ENCODE measurements at places on chromosomes 4 and X.
A peak's percentile ranks its signal among the peaks of the same experiment; 100 is the strongest.

DNA sequence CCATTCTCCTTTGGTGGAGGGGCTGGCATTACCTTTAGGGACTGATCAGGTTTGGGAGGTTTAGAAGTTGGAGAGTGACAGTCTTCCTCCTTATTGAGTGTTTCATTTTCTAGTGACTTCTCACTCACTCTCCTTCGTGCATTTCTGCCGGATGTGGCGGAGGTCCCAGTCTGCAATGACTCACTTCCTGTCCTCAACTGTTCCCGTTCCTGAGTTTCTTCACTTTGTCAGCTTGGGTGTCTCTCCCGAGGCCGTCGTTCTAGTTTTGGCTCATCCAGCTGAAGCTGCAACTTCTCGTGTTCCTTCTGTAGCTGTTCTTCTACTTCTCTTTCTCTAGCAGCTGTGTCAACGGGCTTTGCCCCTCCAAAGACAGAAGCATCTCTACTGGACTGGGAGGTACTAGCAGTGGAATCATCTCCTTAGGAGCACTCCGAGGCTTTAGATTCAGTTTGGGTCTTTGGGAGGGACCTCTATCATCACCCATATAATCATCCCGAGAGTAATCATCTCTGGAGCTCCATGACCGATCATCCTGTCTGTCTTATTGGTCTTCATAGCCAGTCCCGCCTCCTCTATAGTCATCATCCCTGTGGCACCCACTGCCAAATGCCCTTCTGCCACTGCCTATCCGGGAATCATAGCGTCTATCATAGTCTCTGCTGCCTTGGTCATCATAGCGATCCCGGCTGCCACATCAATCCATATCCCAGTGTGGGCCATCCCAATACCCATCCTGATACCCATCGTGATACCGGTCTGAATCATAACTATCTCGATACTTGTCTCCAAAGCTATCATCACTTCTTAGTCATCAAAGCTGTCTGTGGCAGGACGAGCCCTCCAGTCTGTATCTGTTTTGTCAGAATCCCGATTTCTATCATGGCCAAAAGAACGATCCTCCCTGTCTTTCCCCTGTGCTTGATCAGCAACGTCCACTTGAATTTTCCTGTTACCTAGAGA, 35.3 kb upstream of the VSIG4 start:
- peak; percentile 14 for DNase-seq

DNA sequence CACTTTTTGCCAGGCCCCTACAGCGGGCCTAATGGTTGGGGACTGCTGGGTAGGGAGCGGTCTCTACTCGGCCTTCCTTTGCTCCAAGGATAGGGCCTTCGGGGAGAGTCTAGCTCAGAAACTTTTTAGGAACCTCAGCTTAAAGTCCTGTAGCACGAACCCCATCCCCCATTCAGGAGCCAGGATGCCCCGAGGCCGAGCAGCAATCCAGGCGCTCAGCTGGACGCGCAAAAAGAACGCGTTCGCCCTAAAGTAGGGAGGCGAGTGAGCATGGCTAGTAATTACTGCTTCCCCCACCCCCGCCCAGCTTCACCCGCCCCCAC, 9.7 kb downstream of the POU4F2 start:
- DNase-seq, result no peak

- no peak for DNase-seq
Measured at GRCh38 chr4:84470204-84470785, 28.8 kb downstream of the NKX6-1 start.

- DNase-seq, result no peak
Measured at GRCh38 chr4:138256608-138257007, 14.5 kb upstream of the SLC7A11 start.

DNA sequence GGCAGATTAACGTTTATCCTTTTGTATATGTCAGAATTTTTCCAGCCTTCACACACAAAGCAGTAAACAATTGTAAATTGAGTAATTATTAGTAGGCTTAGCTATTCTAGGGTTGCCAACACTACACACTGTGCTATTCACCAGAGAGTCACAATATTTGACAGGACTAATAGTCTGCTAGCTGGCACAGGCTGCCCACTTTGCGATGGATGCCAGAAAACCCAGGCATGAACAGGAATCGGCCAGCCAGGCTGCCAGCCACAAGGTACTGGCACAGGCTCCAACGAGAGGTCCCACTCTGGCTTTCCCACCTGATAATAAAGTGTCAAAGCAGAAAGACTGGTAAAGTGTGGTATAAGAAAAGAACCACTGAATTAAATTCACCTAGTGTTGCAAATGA, 94.8 kb downstream of the TET2 start:
- no peak for DNase-seq

DNA sequence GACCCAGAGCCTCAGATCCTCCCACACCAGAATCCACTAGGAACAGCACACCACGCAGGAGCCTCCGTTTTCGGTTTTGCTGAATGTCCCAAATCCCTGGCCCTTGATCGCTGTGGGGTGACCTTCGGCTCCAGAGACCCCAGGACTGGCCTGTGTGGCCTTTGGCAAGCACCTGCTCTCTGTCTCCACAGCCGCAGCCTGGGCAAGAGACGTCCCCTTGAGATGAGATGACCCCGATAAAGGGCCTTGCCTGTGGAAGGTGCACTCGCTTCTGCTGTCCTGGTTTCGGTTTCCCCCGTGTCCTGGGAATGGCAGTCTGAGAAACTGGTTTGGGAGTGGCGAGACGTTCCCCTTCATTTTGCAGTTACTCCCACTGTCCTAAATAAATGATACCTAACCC, 9.6 kb downstream of the PSAPL1 start:
- no peak for DNase-seq

GRCh38 chrX:129360175-129360574, 163.1 kb downstream of the SMARCA1 start:
- DNase-seq, result peak; percentile 6

DNA sequence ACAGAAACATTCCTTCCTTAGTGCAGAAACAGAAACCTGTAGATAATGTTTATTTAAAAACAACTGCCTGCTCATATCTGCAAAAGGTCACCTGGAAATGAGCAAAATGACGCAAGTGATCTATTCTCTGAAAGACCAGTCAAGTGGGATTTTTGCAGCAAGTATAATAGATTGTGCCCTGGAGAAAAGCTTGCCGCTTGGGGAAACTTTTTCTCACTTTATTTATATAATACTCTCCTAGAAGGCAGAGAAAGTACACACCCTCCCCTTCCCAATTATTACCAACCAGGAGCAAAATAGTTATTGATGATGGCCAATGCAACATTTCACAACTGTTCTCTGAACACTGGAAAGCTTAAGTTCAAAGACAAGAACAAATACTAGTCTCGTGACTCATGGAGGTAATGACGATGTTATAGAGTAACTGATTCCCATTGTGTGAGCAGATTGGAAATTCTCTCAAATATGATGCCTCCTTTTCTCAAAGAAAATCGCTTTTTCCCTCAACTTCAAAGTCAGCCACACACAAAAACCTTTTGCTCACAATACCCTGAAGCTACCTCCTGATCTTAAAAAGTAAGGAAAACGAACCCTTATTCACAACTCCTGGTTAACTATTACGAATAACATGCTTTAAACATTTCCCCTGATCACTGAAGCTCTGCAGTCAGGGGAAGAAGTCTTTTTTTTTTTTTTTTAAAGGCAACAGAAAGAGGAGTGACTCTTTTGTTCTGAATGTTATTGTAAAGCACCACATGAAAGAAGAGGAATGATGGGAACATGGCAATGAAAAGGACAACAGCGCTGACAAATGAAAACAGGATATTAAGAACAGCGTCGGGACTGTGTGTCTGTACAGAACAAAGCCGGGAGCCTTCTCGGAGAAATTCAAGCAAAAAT, 41.0 kb downstream of the MID1 start:
- DNase-seq, result no peak

- DNase-seq, result no peak
Measured at GRCh38 chr4:113591982-113592381, 169.6 kb downstream of the CAMK2D start.

GRCh38 chr4:131304686-131305085, 1844.4 kb upstream of the PCDH10 start:
- DNase-seq, result no peak

DNA sequence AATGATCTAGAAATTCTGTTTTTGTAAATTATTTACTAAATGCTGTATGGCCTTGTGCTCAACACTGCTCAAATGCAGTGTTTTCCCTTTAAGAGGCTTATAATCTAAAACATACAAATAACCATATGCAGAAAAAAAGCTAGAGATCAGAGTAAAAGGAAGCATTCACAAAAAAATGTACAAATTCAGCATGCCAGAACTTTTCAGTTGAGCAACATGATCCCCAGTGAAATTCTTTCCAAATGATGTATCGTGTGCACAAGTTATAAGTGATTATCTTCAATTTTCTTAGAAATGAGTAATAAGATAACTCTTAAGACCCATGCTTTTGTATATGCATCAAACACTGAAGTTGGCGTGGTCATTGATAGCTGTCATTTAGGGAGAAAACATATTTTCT, 5.0 kb downstream of the GPC3 start:
- no peak for DNase-seq

DNA sequence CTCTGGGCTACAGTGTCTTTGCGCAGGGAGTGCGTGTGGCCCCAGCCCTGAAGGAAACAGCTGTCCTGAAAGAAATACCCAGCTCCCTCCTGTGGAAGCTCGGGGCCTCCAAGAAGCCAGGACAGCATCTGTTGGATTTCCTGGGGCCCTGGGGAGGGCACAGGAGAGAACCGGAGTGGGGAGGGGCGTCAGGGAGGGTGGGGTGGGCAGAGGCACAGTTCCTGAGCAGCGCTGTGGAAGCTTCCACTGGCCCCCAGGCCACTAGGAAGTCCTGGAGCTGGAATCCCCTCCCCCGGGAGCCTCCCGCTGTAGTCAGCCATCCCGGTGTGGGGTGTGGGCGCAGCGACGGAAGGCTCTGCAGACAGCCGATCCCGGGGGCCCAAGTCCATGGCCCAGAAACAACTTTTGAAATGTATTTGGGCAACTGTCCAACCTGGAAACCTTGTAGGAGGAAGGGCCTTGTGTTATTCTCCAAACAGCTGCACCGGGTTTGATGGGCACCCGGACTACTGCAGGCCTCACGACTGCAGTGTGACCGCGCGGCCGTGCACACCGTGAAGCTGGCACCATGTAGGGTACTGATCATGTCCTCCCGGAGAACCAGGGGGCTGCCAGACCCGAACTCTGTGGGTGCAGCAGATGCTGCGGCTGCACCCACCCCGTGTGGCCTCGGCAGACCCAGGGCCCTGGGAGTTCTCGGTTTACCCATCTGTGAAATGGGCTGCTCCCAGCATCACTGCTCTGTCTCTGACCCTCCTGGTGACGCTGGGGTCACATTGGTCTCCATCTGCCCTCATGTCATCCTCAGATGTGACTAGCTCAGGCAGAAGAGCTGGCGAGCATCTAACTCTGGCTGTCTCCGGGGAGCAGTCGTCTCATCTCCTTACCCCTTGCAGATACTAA, 68.5 kb upstream of the HMX1 start:
- no peak for DNase-seq

GRCh38 chr4:3851881-3852280, 85.7 kb downstream of the ADRA2C start:
- DNase-seq, result no peak

GRCh38 chr4:156194896-156195295, 241.2 kb upstream of the CTSO start:
- no peak for DNase-seq

DNA sequence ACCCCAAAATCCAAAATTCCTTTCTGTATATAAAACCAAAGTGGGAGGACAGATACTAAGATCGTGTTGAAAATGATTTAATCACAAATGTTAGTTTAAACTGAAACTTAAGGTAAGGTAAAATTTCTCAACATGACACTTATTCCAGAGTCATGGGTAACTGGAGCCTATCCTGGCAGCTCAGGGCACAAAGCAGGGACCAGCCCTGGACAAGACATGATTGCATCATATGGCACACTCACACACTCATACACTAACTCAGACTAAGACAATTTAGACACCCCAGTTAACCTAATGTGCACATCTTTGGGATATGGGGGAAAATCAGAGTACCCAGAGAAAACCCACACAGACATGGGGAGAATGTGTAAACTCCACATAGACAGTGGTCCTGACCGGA, 244.1 kb upstream of the TEX13A start:
- no peak for DNase-seq

DNA sequence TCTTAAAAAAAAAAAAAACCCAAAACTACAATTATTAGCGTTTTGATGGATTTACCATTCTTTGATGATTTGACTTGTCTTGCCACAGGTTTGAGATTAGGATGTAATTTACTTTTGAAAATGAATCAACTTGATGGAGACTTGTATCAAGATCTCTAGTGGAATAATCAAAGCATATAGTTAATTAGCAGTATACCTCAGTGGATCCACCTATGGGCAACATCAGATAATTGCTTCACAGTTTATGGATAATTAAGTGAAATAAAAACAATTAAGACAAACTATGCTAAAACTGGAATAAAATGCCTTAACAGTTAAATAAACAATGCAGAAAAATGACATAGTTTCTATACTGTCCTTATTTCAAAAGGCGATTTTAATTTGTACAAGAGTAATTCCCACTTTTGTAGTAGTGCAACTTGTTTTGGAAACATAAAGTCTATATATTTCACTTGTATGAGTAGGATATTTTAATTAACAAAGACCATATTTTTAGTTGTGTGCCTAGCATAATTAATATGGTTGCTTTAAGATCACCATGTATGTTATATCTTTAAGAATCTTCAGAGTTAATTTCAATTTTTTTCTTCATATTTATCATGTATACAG, 4.2 kb downstream of the CPEB2 start:
- DNase-seq, result no peak

DNA sequence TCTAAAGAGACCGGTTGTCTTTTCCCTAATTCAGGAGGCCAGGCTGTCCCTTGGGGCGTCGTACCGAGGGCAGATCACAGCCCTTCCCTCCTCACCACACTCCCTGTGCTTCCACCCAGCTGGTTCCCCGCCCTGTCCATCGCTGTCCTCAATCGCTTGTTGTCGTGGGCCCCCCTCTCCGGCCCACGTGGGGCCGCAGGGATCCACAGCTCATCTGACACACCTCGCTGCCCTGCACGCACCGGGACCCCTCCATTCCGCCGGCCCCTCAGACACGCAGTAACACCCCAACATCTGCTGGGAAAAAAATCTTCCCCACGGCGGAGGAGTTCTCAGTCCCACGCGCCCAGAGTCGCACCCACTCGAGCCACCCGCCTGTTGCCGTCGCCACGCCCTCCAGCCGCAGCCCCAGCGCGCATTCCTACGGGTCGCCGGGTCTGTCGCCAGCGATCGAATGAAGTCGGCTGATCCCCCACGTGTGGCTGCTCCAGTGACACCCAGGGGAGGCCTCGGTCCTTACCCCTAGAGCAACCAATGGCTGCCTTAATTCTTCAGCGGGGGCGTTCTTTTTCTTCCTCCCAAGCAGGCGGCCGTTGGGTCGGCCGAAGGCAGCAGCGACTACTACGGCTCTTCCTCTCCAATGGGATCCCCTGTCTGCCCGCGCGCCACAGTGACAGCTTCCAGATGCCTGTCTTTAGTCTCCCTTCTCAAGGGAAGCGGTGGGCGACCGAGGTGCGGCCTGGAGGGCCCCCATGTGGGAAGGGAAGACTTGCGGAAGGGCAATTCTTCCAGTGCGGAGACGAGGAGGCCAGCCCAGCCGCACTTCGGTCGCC, 893 bp upstream of the SEPTIN11 start:
- peak; percentile 40 for DNase-seq
